ENCODE measurements at places on chromosomes 1 and 21.

DNA sequence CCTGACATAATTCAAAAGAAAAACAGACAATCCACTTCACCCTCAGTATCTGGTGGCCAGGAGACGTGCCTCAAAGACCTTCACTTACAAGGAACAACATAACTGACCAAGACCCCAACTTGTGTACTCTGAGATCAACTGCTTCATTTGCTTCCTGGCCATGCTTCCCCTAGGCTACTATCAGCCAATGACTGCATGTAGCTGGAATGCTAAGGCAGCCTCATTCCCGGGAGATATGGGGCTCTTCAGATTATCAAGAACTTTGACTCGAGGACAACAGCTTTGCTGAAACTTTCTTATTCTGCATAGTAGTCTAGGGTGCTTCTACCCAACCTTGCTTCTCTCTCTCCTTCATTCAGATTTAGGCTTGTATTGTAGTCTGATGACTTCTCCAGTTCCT, 11.7 kb upstream of the UCK2 start:
- no peak for DNase-seq

DNA sequence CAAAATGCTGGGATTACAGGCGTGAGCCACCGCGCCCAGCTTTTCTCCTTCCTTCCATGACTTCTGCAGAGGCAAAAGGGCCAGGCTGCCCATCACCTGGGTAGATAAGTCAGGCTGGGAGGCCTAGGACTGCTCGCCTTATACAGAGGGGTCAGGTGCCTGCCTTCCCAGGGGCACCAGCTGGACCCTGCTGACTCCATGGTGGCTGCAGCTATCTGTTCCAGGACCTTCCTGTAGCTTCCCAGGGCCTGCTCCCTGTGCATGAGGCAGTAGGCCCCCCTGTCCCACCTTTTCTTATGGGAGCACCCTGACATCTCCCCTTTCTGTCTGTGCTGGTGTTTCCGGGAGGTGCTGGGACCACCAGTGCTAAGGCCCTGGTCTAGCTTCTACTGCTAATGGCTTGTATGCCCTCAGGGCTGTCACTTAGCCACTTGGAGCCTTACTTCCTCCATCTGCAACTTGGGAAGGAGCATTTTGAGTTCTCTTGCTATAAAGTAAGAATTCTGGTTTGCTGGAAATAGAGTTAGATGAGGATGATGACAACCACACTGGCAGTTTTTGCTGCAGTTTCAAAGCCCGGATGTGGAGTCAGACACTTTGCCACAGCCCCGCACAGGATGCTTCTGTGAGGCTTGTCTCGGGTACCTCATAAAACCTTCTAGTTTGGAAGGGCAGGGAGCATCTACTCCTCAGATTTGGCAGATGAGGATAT, 14.4 kb downstream of the SOX13 start:
- DNase-seq = no peak

- DNase-seq = no peak
Measured at GRCh38 chr1:207810173-207810572, 58.3 kb downstream of the CD46 start.

- no peak for DNase-seq
Measured at GRCh38 chr1:199044191-199044590, 405.4 kb downstream of the PTPRC start.

DNA sequence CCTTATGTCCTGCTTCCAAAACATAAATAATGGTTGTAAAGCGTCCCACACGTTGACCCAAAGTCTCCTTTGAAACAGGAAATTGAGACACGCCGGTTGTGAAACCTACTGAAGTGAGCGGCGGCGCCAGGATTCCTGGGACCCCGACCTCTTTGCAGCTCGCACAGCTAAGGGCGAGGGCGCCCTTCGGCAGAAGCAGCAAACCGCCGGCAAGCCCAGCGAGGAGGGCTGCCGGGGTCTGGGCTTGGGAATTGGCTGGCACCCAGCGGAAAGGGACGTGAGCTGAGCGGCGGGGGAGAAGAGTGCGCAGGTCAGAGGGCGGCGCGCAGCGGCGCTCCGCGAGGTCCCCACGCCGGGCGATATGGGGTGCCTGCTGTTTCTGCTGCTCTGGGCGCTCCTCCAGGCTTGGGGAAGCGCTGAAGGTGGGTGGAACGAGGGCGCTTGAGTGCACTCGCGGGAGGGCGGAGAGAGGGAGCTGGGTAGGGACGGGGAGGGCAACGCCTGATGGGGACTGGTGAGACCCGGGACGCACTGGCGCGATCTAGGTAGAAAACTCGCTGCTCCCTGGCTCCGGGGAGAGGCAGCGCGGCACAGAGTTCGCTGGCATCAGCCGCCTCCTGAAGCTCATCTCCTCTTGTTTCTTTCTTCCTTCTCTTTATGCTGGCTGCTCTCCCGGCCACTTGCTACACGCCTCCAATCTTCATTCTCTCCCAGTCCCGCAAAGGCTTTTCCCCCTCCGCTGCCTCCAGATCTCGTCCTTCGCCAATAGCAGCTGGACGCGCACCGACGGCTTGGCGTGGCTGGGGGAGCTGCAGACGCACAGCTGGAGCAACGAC, at the start of gene CD1D:
Gene CD1D, plus strand, starts transcription at position 155 of the 836 bp plus-strand sequence. Its CDS starts 207 bp downstream, at position 362.
- peak; percentile 14 for DNase-seq

- DNase-seq = no peak
Measured at GRCh38 chr1:165014753-165015152, 341.8 kb downstream of the LMX1A start.

- DNase-seq = no peak
Measured at GRCh38 chr1:236895665-236896387, 100.7 kb downstream of the MTR start.

DNA sequence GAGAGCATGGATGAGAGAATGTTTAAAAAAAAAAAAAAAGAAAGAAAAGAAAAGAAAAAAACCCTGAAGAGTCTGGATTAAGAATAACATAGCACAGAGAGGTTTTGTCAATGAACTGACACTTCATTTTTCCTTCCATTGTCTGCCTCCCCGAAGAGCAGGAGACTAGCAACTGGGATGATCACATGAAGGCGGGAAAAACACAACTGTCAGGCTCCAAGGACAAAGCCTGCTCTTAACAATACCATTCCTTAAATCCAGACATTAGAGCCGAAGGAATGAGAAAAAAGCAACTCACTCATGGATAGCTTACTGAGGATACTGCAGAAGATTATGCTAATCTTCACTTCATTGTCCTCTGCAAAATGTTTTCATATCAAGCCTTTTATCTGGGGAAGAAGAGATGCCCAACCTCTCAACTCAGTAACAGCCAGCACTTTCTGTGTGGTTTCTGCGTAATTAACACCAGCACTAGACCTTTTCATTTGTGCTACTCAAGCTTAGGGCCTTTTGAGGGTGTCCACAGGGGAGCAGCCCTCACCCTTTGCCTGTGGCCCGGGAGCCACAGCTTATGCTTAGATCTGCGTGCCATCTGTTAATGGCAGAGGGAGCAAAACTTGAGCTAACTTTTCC, 182.3 kb downstream of the BARHL2 start:
- DNase-seq = no peak

GRCh38 chr1:222582099-222582774, 7.5 kb downstream of the TAF1A start:
- no peak for DNase-seq

GRCh38 chr1:241747992-241748391, 95.9 kb downstream of the WDR64 start:
- no peak for DNase-seq

DNA sequence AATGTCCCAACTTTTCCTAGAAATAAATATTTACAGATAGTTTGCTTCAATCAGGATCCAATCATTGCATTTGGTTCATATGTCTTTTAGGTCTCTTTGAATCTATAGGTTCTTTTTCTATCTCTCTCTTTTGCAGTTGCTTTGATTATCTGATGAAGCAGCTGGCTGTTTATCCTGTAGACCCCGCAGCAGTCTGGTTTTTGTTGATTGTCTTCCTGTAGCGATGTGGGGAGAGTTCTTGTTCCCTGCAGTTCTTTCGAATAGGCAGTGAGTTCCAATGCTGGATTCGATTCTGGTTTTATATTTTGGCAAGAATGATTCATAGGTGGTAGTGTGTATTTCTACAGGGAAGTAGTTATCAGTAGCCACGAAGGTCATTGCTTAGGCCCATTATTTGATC, 7.4 kb upstream of the MIXL1 start:
- DNase-seq = no peak

DNA sequence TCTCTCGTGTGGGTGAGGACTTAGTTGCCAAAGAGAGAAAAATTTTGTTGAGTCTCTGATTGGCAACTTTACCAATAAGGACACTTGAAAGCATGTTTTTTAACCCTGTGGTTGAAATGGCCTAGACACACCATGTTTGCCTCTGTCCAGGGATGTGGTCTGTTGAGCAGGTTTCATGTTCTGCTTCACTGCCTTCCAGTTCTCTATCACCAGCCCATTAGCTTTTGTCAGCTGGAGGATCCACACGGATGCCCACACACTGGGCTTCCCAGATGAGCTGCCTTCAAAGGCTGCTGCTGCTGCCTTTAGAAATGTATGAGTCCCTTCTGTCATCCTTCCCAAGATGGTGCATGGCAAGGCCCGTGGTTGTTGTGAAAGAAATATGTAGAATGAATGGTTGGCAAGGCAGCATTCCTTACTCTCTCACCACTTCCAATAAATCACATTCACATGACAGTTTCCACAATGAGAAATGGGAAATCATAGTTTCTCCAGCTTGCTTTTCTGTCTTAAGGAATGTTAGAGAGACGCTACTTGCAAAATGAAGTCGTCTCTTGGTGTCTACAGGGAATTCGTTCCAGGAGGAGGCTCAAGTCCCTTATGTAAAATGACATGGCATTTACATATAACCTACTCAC, 108.2 kb upstream of the SLC35F3 start:
- no peak for DNase-seq

DNA sequence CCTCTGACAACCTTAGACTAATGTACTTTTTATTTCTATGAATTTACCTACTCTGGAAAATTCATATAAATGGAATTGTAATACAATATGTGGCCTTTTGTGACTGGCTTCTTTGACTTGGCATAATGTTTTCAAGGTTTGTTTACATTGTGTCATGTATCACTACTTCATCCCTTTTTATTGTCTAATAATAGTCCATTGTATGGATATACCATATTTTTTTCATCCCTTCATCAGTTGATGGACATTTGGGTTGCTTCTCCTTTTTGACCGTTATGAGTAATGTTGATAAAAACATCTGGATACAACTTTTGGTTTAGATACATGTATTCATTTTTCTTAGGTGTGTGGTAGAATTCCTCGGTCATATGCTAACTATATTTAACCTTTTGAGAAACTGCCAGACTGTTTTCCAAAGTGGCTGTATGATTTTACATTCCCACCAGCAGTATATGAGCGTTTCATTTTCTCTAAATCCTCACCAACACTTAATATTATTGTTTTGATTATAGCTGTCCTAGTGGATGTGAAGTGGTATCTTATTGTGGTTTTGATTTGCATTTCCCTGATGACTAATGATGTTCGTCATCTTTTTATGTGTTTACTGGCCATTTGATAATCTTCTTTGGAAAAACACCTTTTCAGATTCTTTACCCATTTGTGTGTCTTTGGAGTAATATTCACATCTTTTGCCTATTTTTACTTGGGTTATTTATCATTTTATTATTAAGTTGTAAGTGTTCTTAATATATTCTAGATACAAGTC, 3.5 kb downstream of the RO60 start:
- DNase-seq = no peak

GRCh38 chr21:42609811-42610210, 43.6 kb upstream of the PDE9A start:
- no peak for DNase-seq

- no peak for DNase-seq
Measured at GRCh38 chr21:33007747-33008146, 18.0 kb upstream of the OLIG2 start.

DNA sequence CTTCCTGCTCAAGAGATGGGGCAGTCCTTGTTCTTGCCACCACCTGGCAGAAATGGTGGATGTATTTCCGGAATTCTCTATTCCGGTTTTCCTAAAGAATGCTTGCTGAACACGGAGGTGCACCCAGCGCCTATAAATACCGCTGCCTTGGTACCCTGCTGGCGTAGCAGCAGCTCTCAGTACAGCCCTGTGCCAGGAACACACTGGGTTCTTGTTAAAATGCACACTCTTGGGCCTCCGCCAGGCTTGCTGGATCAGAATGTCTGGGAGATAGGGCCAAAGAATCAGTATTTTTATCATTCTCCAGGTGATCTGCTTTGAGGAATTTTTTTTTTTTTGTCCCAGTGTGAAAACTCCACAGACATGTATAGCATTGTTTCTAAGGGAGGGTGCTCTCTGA, 54.2 kb downstream of the IGSF5 start:
- no peak for DNase-seq

GRCh38 chr1:185917646-185918045, 183.5 kb downstream of the HMCN1 start:
- DNase-seq = no peak

GRCh38 chr1:247113094-247113497, 8.9 kb upstream of the ZNF669 start:
- no peak for DNase-seq

DNA sequence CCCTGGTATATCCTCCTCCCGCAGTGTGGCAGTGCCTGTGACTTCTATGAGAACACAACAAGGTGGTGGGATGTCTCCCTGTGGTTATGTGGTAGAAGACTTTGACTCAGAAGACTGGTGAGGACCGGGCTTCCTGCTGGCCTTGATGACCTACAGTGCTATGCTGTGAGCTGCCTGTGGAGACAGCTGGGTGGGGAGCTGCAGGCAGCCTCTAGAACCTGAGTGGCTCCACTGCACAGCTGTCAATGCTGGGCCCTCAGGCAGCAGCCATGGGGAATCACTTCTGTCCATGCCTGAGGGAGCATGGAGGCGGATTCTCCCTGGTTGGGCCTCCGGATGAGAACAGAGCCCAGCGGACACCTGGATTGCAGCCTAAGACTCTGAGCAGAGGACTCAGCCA, 14.9 kb downstream of the SLC1A7 start:
- no peak for DNase-seq

GRCh38 chr1:89671775-89672488, 39.0 kb downstream of the LRRC8C start:
- no peak for DNase-seq

- DNase-seq = peak; percentile 12
Measured at GRCh38 chr1:34726861-34727260, 28.0 kb upstream of the GJB5 start.

GRCh38 chr1:174448974-174449373, 1.2 kb downstream of the GPR52 start:
- no peak for DNase-seq

- DNase-seq = no peak
Measured at GRCh38 chr1:111585447-111586086, 34.0 kb upstream of the RAP1A start.

DNA sequence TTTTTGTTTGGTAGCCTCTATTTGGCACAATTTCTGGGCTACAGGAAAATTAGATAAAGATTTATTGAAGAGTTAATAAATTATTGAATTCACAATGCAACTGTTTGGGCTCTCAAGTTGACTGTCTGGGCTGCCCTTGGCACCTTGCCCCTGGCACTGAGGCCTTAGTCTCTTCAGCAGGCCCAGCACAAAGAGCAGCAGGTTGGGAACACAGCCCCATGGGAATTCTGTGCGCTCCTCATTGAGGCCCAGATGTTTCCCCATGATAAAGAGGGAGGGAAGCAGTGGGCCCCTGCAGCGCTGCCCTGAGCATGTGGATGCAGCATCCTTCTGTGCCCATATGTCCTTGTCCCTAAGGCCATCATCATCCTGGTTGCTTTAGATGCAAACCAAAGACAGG, 2.9 kb downstream of the CRNN start:
- no peak for DNase-seq
